Tongue (tissue), 3 donors: ENCODE measurements at places on chromosomes 3 and 15. TPM values are rescaled to one million over a fixed set of nuclear protein-coding genes. Genes with fewer than 3 reads are reported as not detected.

Gene FBXW12
- not detected for total RNA-seq

Gene RABL3
- 17.3 TPM for total RNA-seq

Gene EFCAB12
- total RNA-seq = not detected

Gene CXCR6
- 0.41 TPM for total RNA-seq

Gene BMF
- 20.1 TPM for total RNA-seq

Gene MKRN3
- 2.7 TPM for total RNA-seq

Gene RASGRF1
- total RNA-seq = 0.31 TPM

Gene PDZRN3
- total RNA-seq = 35.6 TPM
